ENCODE measurements at places on chromosomes 3 and 15.

- DNase-seq: no peak
Measured at GRCh38 chr3:107661447-107662123, 138.8 kb downstream of the BBX start.

DNA sequence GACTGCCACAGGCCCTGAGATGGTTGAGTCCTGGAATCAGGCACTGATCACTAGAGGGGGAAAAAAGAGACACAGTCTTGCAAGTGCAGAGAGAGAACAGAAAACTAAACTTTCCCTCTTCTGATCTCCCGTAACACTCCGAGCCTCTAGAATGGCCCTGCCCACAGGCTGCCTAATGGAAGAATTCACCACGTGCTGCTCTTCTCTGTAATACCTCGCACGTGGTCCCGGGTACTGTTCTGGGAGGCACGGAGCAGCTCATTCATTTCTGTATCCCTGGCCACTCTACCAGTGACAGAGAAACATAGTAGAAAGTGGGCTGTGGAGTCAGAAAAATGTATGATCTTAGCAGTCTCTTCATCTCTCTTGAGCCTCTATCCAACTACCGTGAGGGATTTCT lies 30.4 kb downstream of the VGLL4 start:
- DNase-seq: no peak

DNA sequence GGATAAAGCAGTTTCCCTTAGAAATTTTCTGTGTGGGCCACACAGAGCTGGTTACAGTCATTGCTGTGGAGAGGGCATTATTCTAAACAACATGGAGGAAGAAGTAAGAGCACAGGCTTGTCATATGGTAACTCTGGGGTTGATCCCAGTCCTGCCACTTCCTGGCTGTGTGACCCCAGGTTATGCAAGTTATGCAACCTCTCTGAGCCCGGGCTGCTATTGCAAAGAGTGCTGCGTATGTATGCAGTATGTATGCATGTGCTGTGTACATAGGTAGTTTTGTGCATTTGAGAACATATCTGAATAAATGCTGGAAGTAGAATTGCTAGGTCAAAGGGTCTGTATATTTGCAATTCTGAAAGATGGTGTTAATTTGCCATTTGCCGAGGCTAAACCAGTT lies 9.2 kb downstream of the SPSB4 start:
- DNase-seq: no peak

- DNase-seq: no peak
Measured at GRCh38 chr3:170961616-170962400, 53.4 kb upstream of the EIF5A2 start.

- no peak for DNase-seq
Measured at GRCh38 chr15:76071806-76072205, 12.0 kb downstream of the TMEM266 start.

DNA sequence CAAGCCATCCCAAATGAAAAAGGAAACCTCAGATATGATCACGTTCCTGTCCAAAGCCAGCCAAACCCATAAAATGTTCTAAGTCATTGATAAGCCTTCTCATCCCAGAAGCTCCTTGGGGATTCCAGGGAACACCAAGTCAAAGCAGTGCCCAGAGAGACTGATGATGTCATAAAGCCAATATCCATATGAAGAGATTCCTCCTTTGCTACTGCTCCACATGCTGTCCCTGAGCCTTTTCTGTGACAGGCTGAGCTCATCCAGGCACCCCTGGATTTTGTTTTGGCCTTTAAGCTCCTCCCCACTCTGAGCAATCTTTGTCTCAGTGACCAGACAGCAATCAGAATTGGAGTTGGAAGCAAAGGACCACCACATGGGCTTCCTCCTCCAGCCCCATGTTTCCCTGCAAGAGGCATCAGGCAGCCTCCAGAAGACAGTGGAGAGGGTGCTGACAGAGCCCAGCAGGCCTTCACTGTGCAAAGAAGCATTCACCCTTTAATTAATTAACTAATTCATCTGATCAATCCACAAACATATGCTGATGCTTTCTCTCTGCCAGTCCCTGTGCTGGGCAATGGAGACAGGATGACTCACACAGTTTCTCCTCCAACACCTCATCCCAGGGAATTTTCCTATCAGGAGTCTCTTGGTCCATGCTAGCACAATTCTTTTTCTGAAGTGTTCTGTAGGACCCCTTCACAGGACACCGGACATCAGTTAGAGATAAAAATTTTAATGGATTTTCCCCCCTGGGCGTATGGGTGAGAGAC lies 25.0 kb downstream of the MEX3B start:
- no peak for DNase-seq

DNA sequence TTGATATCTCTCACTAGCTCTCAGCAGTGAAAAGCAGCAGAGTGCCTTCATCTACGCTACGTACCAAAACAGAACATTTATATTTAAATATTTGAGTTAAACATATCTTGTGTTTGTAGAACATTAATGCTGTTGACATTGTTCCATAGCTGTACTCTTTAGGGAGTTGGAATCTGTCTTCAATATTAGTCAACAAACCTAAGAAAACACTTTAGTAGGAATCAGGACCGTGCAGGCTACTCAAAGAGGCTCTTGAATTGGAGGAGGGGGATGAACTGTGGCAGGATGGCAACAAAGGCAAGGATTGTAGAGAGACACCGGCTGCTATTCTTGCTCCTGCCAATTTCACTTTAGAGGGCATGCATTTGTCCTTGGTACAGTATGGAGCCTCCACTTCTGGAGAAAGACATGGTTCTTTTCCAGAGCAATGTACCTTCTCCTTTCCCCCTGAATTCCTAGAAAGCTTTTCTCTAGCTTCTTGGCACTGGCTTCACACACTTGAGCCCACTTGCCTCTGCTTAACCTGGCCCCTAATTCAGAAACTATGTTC lies 265.9 kb downstream of the CD47 start:
- DNase-seq: no peak

Data from cerebellar nuclear complex (tissue), 1 donor.